ENCODE measurements at places on chromosomes 4 and X.

DNA sequence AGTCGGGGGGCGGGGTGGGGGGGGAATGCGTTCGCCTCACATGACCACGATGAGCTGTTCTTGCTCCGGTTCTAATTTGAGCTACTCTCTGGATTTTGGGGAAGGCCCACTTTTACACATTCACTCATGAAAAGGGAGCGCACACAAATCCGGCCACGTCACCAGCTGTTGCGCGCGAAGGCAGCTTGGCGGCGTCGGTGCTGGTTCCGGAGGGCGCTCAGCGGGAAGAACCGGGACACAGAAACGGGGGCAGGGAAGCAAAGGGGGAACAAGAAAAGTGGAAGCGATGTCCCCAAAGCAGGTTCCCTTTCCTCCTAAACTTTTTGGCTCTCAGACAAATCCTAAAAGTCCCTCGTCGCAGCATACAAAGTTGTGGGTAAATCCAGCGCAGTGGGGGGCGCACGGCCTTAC lies 605 bp downstream of the ANXA5 start:
- DNase-seq = no peak

GRCh38 chr4:57911203-57911602 lies 801.0 kb upstream of the IGFBP7 start:
- DNase-seq = no peak

GRCh38 chrX:2823795-2824386 lies 4.8 kb upstream of the GYG2 start:
- no peak for DNase-seq

GRCh38 chr4:185597532-185598188 lies 62.4 kb upstream of the PDLIM3 start:
- peak; percentile 62 for DNase-seq

- DNase-seq = no peak
Measured at GRCh38 chr4:164894702-164895101, 17.7 kb downstream of the APELA start.

DNA sequence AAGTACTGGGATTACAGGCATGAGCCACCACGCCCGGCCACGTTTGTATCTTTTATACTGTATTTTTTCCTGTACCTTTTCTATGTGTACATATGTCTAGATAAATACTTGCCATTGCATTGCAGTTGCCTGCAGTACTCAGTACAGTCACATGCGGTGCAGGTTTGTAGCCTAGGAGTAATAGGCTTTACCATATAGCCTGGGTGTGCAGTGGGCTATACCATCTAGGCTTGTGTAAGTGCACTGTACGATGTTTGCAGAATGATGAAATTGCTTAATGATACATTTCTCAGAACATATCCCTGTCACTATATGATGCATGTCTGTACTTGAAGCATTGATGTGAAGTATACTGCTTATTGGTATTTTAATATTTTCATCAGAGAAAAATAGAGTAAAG lies 115.4 kb upstream of the PUDP start:
- no peak for DNase-seq

GRCh38 chr4:179867300-179867878 lies 2375.8 kb upstream of the TENM3 start:
- peak; percentile 61 for DNase-seq

DNA sequence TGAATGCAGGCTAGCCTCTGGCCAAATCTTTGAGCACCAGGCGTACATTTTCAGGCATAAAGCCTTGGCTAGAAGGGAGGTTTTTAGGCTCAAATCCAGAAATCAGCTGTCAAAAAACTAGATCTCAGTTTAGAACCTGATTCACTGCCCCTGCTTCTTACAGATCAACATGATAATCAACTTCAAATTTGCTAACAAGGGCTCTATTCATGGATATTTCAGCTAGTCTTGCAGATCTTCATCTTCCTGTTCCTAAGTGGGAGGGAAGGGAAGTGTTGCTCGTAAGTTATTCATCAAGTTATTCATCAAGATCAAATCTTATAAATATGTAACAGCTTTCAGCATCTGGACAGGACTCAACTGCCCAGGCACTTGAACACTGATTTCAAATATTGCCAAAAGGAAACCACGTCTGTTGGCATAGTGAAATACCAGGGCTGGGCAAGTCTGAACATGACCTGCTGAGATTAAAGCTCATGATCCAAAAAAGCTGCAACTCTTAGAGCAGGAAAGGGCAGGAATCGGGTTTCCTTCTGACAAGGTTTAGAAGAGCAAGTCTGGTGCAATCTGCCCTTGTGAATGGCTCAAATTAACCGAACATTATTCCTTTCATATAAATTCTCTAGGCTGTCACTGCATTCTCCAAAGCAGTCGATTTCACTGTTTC lies 200.3 kb downstream of the PDGFC start:
- DNase-seq = peak; percentile 38

- DNase-seq = no peak
Measured at GRCh38 chr4:16157609-16158503, 68.4 kb downstream of the TAPT1 start.

DNA sequence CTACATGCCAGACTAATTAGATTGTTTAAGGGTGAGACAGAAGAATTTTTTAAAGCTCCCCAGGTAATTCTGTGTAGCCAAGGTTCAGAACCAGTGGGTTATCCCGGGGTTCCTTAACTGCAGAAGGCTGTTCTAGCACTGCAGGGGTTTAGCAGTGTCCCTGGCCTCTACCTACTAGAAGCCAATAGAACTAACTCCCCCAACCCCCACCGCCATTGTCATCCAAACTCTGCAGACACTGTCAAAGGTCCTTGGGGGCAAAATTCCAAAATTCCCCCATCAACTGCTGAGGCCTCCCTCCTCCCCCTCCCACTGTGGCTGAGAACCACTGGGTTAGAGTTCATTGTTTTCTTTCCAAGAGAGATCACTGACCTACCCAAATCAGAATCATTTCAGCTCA lies 66.4 kb downstream of the MOSPD2 start:
- DNase-seq = no peak

DNA sequence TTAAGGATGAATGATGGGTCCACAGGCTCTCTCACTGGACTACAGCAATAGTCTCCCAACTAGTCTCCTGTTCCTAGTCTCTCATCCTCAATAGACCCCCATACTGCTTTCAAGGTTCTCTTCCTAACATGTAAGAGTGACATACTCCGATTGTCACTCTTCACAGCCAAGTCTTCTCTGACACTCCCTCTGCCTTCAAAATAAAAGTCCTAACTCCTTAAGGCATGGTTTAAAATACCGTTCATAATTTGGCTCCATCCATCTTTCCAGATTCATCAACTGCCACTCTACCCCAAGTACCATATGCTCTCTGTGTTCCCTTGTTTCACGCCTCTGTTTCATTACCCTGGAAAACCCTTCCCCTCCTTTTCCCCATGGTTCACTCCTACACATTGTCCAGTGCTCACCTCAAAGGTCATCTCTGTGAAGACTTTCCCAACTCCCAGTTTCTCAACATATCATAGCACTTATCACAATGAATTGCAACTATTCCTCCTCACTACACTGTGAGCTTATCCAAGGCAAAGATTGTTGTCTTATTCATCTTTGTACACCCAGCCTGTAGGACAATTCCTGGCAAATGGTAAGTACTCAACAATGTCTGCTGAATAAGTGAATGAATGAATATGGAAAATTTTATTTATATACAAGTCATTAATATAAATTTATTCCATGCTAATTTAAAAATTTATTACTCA lies 26.0 kb downstream of the SMARCA1 start:
- DNase-seq = no peak

DNA sequence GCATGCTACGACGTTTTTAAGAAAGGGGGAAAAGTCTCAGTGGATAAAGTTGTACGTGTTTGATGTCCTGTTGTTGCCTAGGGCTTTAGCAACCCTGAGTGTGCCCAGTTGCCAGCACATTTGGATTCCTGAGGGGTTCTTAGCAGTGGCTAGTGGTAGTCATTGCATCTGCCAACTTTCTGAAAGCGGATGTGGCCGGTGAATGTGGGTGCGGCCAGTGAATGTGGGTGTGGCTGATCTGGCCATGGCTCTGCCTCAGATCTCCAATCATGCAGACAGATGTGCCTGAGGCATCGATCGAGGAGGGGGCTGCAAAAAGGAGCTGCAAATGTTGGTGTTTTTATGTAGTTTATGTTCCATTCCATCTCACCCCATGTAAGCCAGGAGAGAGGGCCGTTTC lies 41.5 kb upstream of the FAT1 start:
- peak; percentile 41 for DNase-seq

DNA sequence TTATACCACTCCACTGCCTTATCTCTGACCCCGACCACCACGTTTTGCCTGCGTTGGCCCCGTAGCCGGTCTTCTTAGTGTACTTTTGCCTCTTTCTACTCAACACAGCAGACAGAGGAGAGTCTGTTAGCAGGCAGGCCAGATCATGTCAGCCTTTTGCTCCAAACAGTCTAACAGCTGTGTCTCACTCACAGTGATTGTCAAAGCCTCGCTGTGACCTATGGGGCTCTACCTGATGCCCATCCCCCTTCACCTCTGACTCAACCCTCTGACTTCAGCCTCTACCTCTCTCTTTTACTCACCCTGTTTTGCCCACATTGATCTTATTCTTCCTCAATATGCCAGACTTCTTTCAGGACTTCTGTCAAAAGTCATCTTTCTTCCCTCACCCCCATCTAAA lies 127.1 kb downstream of the TRIML1 start:
- no peak for DNase-seq

DNA sequence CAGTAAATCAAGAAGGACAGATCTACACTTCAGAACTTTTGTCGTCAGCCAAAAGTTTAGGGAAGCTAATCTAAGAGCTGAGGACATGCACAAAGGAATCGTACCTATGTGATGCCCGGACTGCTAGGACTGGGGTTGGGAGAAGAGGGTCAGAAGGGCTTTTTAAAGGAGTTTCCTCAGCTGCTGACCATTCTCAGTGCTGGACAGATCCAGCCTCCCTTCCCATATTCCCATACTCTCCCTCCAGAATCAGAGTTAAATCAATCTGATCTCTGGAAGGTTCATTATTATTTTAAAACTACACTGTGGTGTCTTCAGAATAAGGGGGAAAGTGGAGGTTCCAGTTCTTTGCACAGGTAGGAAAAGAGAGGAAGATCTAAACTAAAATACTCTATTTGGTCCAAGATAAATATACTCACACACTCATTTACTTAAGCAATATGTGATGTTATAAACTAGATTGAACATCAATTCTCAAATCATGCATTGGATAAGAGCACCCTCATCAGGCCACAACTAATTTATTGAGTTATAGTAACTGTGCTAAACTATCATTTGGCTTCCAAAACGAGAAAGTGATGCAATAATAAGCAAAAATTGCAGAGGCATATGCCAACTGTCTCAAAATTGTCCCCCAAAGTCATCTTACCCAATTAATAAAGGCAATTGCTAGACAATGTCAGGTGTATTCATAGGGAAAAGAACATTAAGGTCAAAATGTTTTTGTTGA lies 124.7 kb downstream of the HNRNPD start:
- DNase-seq = no peak

DNA sequence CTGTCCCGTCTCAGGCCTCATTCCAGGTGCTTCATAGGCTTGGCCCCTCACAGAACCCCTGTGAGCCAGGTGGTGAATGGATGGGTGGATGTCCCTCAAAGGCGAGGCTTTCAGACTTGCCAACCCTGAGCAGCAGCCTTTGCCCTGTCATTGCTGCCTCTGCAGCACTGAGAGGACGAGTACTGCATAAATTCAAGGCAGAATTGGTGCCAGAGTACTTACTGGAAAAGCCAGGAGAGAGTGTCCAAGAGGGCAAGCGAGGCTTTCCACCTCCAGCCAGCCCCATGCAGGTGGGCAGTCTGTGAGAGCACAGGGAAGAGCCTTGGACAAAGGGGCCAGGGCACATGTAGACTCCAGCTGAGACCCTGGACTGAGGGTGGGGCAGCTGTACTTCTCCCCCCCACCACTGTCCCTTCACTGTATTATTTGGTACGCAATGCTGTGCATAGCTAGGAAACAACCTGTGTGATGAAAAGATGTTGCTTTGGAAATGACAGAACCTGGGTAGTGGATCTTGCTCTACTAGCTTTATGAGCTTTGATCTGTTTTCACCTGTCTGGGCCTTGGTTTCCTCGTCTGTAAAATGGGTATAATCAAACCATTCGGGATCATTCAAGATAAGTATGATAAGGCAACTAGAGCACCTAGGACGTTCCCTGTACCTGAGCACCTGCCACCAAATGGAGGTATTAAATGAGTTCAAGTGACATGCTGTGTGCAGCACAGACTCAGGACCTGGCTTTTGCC lies 224.9 kb upstream of the PSAPL1 start:
- no peak for DNase-seq

- DNase-seq = no peak
Measured at GRCh38 chr4:172601195-172601594, 567.4 kb upstream of the GALNT7 start.

GRCh38 chr4:10732914-10733415 lies 48.4 kb upstream of the CLNK start:
- no peak for DNase-seq

DNA sequence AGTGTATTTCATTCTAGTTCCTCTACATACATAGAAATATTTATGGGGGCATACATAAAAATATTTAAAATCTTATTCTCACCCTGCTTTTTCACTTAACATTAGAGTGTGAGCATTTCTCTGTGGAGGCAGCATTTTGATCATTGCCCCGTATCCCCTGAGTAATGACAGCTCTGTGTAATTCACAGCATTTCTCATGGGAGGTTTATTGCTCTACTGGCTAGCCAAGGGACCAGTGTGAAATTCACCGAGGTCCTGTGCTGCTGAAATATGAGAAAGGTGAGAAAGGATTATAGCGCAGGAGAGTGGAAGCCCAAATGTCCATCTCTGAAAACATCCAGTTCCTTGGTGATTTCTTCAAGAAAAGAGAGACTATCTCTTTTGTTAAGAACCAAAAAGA lies 22.9 kb downstream of the PDGFC start:
- peak; percentile 65 for DNase-seq

- DNase-seq = no peak
Measured at GRCh38 chr4:106967892-106968291, 68.2 kb downstream of the DKK2 start.

DNA sequence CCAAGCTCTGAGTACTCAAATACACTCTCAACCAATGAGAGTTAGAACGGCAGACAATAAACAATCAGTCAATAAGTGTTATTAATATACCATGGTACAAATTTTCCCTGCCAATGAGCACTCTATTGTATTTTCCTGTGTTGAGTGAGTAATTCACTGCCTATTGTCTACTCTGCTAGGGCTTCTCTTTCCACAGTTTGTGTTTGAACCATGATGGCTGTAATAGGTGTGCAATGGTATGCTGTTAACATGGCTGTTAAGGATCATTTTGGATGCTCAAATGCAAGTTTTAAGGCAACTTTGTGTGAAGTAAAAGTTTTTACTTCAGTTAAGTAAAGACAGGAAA lies 41.2 kb downstream of the RPS6KA3 start:
- DNase-seq = no peak

GRCh38 chr4:170398218-170398617 lies 308.5 kb upstream of the AADAT start:
- no peak for DNase-seq

DNA sequence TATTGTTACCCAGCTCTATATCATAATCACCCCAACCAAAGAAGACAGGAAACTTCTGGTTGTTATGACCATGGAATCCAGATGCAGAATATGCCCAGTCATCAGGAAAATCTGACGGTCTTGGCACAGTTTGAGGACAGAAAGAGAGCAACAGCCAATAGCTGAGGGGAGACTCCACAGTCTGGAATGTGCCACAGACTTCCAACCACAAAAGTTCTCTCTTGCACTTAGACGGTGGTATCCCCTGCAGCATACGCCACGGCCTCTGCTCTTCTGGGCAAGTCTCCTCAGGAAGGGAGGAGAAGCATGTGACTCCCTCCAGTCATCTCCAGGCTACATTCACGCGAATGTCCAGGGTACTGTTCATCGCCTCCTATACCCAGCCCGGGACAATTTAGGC lies 18.4 kb downstream of the ZNF827 start:
- no peak for DNase-seq

- no peak for DNase-seq
Measured at GRCh38 chrX:129706400-129707072, 32.2 kb upstream of the XPNPEP2 start.

- no peak for DNase-seq
Measured at GRCh38 chr4:8097141-8097541, 61.5 kb downstream of the ABLIM2 start.

Measured in NCI-H460 (cell line).